ENCODE measurements at places on chromosomes 3 and 15. TPM values are rescaled to one million over a fixed set of nuclear protein-coding genes. Genes with fewer than 3 reads are reported as not detected.

ISLR gene
- 85.6 TPM for total RNA-seq

FBXL22 gene
- 17.7 TPM for total RNA-seq

HDC gene
- total RNA-seq = 2.1 TPM

WDR49 gene
- 5.7 TPM for total RNA-seq

GRK7 gene
- total RNA-seq = not detected

TICRR gene
- 1.6 TPM for total RNA-seq

REC114 gene
- not detected for total RNA-seq

ZCWPW2 gene
- 2.1 TPM for total RNA-seq

RBP2 gene
- not detected for total RNA-seq

CD200 gene
- total RNA-seq = 4.2 TPM

SCG5 gene
- total RNA-seq = 8.4 TPM

CDHR4 gene
- not detected for total RNA-seq

PLS1 gene
- not detected for total RNA-seq

BLM gene
- 2.1 TPM for total RNA-seq

MINDY2 gene
- total RNA-seq = 9.4 TPM

VEPH1 gene
- total RNA-seq = 1.0 TPM

SLCO2A1 gene
- 0.52 TPM for total RNA-seq

PEX5L gene
- not detected for total RNA-seq

RTP1 gene
- total RNA-seq = not detected

TRAT1 gene
- total RNA-seq = under 0.01 TPM

GLDN gene
- total RNA-seq = 3.7 TPM

AADAC gene
- 1.6 TPM for total RNA-seq

CHL1 gene
- total RNA-seq = 9.9 TPM

POC1A gene
- total RNA-seq = 2.6 TPM

TLR9 gene
- not detected for total RNA-seq

ISG20 gene
- total RNA-seq = 0.52 TPM

UNC13C gene
- total RNA-seq = 3.1 TPM

ZBTB20 gene
- 23.5 TPM for total RNA-seq

CPA3 gene
- 5.2 TPM for total RNA-seq

ICE2 gene
- 34.4 TPM for total RNA-seq

PRR20G gene
- not detected for total RNA-seq

C3orf52 gene
- total RNA-seq = 3.7 TPM

OXSR1 gene
- total RNA-seq = 20.9 TPM

SNTN gene
- total RNA-seq = not detected

GOLGA6D gene
- under 0.01 TPM for total RNA-seq

NR1I2 gene
- total RNA-seq = under 0.01 TPM

HYKK gene
- 3.7 TPM for total RNA-seq

C2CD4A gene
- not detected for total RNA-seq

RNF111 gene
- total RNA-seq = 17.7 TPM

ADGRG7 gene
- total RNA-seq = not detected

CHRM5 gene
- not detected for total RNA-seq

OCA2 gene
- 5.7 TPM for total RNA-seq

Data from skeletal muscle tissue (tissue), 5 donors.